ENCODE measurements at places on chromosomes 12 and 14.

- no peak for DNase-seq
Observed at GRCh38 chr14:85987292-85987691, 457.3 kb downstream of the FLRT2 start.

DNA sequence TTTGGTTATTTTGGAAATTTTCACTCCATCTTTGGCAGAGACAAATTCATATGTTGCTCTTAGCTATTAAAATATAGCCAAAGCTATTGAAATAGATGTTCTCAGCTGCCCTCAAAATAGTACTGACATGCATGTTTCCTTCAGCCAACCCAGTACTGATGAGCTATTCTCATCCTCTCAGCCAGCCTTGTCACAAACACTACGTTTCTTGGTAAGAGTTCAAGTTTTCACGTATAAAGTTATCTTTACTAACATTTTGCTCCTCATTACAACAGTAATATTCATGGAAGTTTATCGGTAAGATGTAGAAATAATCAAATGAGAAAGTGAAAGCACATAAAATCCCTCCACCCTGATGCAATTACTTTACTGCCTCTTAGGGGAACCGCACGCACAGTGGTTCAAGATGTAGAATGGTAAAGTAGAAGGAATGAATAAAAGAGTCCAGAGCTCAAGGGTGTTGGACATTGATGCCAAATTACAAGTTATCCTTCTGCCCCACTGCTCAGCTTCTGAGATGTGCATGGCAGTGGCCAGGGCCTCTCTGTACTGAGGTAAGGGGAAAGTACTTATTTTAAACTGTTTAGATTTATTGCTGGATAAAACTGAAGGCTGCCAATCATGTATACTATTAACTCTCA lies 20.7 kb downstream of the GCH1 start:
- DNase-seq: no peak

- DNase-seq: no peak
Observed at GRCh38 chr14:49366416-49366815, 219.8 kb downstream of the RPS29 start.

GRCh38 chr14:34851395-34851794 lies 23.8 kb downstream of the BAZ1A start:
- DNase-seq: no peak

GRCh38 chr12:65464930-65465329 lies 186.4 kb downstream of the MSRB3 start:
- DNase-seq: no peak

GRCh38 chr14:72941286-72941985 lies 15.2 kb downstream of the DCAF4 start:
- no peak for DNase-seq

All from stimulated activated CD4-positive, alpha-beta T cell treated with anti-CD3 and anti-CD28 coated beads, Interleukin-12 subunit alpha, Interleukin-12 subunit beta, amount 100 ng/mL, for 48 hours (primary cell).